Right lung (tissue), 10 donors: ENCODE measurements at places on chromosomes 6 and 20. TPM values are rescaled to one million over a fixed set of nuclear protein-coding genes. Genes with fewer than 3 reads are reported as not detected.

DNA sequence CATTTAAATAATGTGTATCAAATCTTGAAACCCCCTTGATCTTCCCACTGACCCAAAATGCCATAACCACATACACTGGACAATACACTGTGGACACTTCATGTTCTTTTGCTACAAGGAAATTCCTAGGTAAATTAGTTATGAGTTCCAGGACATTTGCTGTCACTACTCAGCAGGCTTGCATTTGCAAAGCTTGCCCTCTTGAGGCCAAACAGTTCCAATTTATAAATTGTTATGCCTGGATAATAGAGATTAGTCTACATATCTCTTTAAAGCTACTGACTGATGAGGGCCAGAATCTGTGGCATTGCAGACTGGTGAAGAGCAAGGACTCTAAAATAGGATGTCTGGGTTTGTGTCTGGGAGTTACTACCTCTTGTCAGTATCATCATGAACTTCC is 17.4 kb upstream of the RAB32 start:
- no peak for DNase-seq

DNA sequence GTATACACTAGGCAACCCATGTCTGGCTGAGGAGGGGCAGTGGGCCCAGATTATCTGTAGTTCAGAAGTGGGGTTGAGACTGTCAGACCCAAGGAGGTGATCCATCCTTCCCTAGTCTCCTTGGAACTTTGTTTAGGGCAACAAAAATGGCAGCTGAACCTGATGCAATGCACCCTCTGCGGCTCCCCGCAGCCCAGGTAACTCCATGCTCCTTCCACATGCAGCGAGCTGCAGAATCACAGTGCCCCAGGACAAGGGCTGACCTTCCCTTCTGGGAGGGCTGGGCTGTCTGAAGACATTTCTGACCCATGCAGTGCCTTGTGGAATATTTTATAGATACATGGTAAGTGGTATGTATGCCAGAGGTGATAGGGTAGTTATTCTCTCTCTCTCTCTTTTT is 29.4 kb downstream of the NR2E1 start:
- no peak for DNase-seq

The PAK5 gene
- polyA plus RNA-seq, result 0.23 TPM

DNA sequence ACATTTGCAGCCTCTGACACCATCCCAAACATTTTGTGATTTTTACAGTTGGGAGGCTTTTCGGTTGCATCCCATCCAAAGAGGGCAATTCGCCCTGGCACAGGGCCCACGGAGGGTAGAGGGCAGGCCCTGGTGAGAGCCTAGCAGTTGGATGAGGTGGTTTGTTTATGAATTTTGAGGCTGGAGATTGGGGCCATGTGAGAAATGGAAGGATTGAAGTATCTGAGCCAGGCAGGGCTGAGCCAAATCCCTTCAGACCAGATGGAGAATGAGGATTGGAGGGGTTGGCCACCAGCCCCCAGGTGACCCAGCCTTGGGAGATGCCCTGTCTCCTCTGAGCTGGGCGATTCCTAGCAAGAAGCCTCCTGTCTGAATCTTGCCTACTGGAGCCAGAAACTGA is 52.6 kb upstream of the CCDC167 start:
- no peak for DNase-seq

- no peak for DNase-seq
Measured at GRCh38 chr6:65416621-65417020, 290.4 kb downstream of the EYS start.

The TRIM15 gene
- not detected for polyA plus RNA-seq

GRCh38 chr20:48822178-48822577 is 5.6 kb downstream of the PREX1 start:
- no peak for DNase-seq

The SLX4IP gene
- polyA plus RNA-seq, result 9.6 TPM

The OPRM1 gene
- not detected for polyA plus RNA-seq

The ZC2HC1B gene
- polyA plus RNA-seq, result not detected

- no peak for DNase-seq
Measured at GRCh38 chr20:52342913-52343312, 151.3 kb upstream of the ZFP64 start.

The MACROD2 gene
- 8.3 TPM for polyA plus RNA-seq

- DNase-seq, result no peak
Measured at GRCh38 chr6:13091192-13091591, 237.1 kb downstream of the TBC1D7 start.

GRCh38 chr20:62354811-62355341 is 12.2 kb downstream of the LAMA5 start:
- no peak for DNase-seq

GRCh38 chr6:40419377-40419776 is 167.8 kb downstream of the LRFN2 start:
- no peak for DNase-seq

GRCh38 chr6:3117912-3118352 is 579 bp upstream of the BPHL start:
- no peak for DNase-seq

The ZNF391 gene
- 20.4 TPM for polyA plus RNA-seq

The GCNT2 gene
- polyA plus RNA-seq, result 20.5 TPM

DNA sequence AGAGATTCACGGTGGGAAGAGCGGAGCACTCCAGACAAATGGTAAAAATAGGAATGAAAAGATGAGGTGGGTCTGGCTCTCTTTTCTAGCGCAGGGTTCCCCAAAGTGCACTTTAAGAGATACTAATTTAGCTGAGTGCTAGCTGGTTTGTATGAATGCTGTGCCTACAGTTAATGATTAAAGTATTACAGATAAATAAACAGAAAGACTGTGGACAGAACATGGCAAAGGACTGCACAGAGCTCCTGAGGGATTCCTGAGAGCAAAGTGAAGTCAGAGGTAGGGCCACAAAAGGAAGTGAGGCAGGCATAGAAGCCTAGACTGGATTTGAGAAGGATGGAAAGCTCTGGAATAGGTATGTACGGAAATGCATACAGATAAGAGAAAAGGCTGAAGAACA is 114.5 kb downstream of the INSM1 start:
- no peak for DNase-seq

DNA sequence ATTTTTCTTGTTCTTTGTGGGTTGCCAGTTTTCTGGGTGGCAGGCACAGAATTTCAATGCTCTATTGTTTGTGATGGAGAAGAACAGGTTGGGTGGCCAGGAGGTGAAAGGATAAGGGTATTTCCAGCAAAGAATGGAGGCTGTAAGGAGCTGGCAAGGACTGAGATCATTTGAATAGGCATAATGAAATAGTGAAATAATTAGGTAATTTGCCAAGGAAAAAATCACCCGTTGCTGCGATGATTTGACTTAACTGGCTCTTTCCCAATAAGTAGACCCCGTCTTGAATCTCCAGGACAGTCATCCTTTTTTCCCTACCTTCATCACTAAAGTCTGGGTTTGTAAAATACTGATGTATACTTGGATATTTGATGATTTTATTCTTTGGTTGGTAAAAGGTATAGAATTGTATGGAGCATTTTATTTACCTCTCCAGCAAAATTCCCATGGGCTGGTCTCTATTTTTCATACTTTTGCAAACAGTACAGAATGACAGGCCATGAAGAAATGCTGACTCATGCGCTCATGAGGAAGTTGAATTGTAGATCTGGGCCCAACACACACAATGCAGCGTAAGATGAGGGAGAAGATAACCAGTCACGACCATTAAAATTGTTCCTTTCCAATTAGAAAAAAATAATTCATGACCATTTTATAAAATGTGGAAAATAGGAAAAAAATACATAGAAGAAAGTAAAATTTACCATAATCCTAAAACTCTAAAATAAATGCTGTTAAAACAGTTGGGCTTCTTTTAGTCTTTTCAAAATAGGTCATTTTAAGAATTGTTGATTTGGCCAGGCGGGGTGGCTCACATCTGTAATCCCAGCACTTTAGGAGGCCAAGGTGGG is 2.4 kb upstream of the GCNT2 start:
- no peak for DNase-seq

GRCh38 chr20:3192226-3193015 is 12.1 kb downstream of the DDRGK1 start:
- DNase-seq, result no peak

The CPXM1 gene
- 74.6 TPM for polyA plus RNA-seq

The NHLRC1 gene
- polyA plus RNA-seq, result 2.6 TPM

DNA sequence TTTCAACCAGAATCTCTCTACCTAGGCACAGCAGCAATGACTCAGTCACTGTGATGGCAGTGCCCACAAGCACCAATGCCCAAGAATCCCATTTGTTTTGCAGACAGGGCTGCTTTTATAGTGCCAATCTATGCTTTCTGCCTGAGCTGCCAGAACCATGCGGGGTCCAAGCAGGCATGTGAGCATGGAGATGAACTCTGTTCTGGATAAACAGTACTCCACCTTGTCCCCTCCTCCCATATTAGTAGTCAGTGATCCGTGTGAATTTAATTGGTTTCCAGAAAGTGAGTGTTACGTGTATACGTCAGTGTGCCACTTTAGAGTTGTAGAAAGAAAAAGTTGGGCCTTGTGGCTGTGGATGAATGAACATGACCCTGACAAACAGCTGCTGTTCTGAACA is 79.4 kb downstream of the SASH1 start:
- no peak for DNase-seq

DNA sequence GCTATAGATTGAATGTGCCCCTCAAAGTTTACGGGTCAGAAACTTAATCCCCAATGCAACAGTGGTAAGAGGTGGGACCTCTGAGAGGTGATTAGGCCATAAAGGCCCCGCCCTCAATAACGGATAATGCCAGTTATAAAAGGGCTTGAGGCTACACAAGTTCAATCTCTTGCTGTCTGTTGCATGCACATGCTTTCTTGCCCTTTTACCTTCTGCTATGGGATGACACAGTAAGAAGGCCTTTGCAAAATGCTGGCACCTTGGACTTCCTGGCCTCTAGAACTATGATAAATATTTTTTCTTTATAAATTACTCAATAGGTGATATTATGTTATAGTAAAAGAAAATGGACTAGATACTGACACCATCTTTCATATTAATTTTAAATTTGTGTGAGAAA is 806.1 kb downstream of the TENT5A start:
- no peak for DNase-seq

The TRIM10 gene
- polyA plus RNA-seq, result 0.44 TPM

DNA sequence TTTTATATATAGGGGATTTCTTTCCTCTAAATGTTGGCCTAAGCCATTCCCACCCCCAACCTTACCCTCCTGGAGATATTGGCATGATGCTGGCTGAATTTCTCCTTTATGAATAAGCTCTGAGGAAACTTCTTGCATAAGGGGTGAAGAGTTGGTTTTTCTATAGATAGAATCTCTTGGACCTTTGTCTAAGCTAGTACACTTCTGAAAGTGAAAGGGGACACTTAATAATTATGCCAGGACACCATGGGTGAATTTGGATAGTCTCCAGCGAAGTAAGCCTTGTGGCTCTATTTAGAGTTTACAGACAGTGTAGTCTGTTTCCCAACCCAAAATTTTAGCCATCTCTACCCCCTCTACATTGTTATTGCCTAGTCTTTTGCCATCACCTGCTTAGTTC is 27.1 kb upstream of the FABP7 start:
- DNase-seq, result no peak
